Tibial nerve (tissue), 4 donors: ENCODE measurements at places on chromosomes 7 and 10. TPM values are rescaled to one million over a fixed set of nuclear protein-coding genes. Genes with fewer than 3 reads are reported as not detected.

GRCh38 chr7:51237446-51238133 is 79.0 kb downstream of the COBL start:
- no peak for DNase-seq

- no peak for DNase-seq
Observed at GRCh38 chr10:15703151-15703880, 16.4 kb downstream of the ITGA8 start.

- DNase-seq, result peak; percentile 32
Observed at GRCh38 chr10:31320550-31321211, 1.7 kb downstream of the ZEB1 start.

- DNase-seq, result no peak
Observed at GRCh38 chr7:20459419-20459818, 128.7 kb downstream of the ITGB8 start.

DNA sequence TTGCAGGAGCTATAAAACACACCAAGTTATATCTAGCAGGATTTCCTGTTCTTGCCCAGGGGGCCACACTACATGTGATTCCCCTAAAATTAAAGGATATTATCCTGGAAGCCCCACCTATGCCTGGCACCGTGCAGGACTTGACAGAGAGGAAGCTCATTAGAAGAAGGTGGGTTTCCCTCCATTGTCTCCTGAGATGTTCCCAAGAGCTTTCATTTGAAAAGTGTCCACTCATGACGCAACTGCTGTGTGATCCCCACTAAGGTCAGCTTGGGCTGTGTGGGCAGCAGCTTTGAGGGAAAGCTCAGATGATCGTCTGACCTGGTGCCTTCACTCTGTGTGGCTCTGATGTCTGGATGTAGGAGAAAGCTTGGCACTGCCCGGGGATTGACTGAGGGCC is 53.5 kb downstream of the RAMP3 start:
- no peak for DNase-seq

DNA sequence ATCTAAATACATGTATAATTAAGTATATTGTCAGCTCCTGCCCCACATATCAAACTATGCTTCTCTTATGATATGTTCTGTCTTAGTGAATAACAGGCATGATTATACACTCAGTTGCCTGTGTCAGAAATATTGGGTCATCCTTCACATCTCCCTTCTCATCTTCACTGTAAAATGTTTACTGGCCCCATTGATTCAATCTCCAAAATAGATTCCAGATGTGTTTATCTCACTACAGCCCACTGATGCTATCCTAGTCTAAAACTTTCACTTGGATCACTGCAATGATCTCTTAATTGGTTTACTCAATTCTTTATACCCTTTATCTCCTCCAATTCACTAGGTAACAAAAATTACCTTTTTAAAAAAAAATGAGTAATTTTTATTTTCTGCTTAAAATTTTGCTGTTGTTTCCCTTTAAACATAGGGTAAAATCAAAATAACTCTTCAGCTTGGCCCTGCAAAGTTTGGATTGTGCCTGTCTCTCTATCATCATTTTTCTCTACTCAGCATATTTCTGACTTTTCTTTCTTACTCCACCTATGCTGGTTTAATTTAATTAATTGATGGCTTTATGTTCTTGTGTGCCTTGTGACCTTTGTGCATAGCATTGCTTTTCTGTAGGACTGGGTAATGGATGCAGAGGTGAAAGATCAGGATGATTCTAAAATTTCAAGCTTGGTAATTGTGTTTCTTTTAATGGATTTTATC is 233.9 kb upstream of the FOXP2 start:
- no peak for DNase-seq

DNA sequence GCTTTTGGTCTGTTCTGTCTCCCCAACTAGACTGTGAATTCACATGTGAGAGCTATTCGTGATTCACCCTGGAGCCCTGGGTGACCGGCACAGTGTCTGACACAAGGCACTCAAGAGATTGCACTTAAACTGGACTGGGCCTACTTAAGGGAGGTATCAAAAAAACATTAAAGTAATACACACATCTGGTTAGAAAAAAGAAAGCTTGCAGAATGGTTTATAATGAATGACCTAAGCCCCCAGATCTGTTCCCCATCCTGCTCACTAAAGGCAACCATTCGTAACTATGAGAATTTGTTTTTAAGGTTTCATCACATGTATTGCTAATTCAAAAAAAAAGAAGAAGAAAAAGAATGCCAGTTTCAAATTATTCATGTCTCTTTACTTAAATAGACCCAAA is 74.5 kb downstream of the DGKI start:
- DNase-seq, result no peak

The DNMBP gene
- 28.8 TPM for total RNA-seq

The AKR1C8 gene
- not detected for total RNA-seq

DNA sequence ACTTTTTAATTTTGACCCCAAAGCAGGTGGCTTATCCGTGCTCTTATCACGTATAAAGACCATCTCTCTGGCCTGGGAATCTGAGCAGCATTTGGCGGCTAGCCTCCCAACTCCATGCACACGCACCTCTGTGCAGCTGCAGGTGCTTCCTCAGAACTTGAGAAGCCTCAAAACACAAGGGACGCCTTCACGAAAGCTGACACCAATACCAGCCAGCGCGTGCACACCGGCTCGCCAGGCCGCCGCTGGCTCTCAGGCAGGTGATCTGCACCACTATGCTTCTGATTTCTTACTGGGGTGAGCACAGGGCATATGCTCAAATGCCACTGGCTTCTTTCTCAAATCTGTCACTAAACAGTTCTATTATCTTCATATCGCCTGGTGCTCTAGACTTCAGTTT is 145.0 kb downstream of the PARD3 start:
- no peak for DNase-seq

DNA sequence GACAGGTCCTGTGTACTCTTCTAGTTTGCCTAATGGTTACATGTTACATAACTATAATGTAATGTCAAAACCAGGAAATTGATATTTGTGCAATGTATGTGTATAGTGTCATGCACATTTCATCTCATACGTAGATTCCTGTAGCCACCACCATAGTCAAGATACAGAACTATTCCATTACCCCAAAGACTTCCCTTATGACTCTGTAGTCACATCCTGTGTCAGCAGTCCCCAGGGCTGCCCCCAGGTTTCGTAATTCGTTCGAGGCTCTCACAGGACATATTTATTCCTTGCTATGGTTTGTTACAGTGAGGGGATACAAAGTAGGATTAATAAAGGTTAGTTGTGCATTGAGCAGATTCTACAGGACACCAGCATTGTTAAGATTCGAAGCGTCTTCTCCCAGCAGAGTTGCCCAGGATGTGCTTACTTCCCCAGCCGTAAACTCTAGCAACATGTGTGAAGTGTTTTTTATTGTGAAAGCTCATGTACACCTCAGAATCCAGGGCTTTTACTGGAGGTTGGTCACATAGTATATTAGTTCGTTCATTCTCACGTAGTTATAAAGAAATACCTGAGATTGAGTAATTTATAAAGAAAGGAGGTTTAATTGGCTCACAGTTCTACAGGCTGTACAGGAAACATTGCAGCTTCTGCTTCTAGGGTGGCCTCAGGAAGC is 18.6 kb downstream of the RABGEF1 start:
- no peak for DNase-seq

DNA sequence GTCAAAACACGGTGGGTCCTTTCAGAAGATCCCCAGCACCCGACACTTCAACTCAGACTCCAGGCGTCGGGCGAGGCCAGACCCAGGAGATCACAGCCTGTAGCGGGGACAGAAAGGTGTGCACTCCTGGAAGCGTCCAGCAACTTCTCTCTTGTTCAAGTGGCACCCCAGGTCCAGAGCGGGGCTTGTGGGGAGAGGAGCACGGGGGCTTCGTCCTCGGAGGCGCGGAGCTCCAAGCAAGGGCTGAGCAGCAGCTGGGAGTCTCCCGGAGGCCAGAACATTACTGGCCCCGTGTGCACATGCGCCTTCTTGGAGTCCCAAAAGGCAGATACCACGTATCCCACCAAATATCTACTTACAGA is 54.9 kb downstream of the ZRANB1 start:
- no peak for DNase-seq

DNA sequence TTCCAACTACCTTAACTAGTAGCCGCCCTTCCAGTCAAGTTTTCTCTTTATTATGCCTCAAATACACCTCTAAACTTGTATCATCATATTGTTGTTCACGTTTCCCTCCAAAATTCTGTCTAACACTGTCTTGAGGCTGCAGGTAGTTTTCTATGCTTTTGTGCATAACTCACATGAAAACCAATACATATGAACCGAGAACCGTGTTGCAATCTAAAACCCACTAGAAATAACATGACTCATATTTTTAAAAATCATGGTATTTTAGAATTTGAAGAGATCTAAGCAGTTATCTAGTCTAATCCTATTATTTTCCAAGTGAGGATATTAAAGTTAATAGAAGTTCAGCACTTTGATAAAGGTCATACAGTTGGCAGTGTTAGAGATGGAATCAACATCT is 18.2 kb downstream of the LIPF start:
- DNase-seq, result no peak

The ASAH2 gene
- total RNA-seq, result 0.66 TPM

GRCh38 chr10:132566892-132567291 is 29.3 kb downstream of the INPP5A start:
- no peak for DNase-seq

The SORCS1 gene
- 85.0 TPM for total RNA-seq

DNA sequence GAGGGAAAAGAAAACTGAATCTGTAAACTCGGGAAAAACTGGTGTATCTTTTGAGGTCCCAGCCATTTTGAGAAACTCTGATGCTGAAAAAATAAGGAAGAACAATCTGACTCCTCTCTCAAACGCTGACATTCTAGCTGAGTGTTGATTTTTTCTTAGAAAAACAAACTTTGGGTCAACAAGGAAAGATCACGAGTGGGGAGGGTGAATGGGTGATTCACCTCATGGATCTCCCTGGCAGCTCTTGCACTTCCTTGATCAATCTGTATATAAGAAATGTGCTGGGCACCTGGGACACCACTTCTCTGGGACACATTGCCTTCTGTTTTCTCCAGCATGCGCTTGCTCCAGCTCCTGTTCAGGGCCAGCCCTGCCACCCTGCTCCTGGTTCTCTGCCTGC is at the start of gene PIP:
Gene PIP, plus strand, starts transcription at position 297 of the 400 bp plus-strand sequence. Its CDS starts 40 bp downstream, at position 337.
- no peak for DNase-seq

The CTAGE8 gene
- not detected for total RNA-seq

DNA sequence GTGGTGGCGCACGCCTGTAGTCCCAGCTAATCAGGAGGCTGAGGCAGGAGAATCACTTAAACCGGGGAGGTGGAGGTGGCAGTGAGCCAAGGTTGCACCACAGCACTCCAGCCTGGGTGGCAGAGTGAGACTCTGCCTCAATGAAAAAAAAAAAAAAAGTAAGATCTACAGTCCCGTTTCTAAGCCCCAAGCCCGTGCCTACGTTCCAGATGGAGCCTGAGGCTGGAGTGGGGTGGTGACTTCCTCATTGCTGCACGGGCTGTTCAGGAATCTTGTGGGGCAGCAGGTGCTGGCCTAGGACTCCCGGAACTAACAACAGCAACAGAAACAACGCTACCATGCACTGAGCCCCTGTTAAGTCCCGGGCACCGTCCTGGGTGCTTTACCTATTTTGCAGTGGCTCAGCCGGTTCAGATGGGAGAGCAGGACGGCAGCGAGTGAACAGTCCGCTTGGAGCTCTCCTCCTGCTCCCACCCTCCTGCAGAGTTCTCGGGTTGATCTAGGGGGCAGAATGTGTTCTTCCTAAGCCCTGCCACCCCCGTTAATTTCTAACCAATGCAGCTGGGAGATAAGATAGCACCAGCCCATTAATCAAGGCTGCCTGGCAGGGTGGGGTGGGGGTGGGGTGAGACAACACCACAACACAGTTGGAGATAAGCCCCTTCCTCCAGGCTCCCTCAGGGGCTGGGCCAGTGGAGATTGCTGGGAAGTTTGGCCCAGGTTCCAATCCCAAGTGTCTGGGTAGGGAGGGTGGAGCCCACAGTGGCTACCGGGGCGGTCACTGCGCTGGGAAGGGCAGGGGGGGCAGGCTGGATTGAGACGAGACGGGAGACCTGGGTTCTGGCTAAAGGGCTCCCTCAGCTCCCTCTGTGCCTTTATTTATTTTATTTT is 17.0 kb upstream of the SFRP5 start:
- no peak for DNase-seq
